ENCODE measurements at places on chromosomes 12 and 14.

- no peak for DNase-seq
These were observed 16.3 kb upstream of the EPYC start for GRCh38 chr12:91021076-91021475.

GRCh38 chr12:27552886-27553560 lies 29.0 kb downstream of the PPFIBP1 start:
- DNase-seq: no peak

- no peak for DNase-seq
These were observed 6.6 kb downstream of the SYT10 start for GRCh38 chr12:33432992-33433391.

GRCh38 chr12:27290501-27291168 lies 42.0 kb upstream of the BMAL2 start:
- no peak for DNase-seq

- DNase-seq: no peak
These were observed 16.4 kb upstream of the NUDT4 start for GRCh38 chr12:93361151-93361919.

GRCh38 chr14:65225299-65226159 lies 123.2 kb upstream of the MAX start:
- DNase-seq: no peak

DNA sequence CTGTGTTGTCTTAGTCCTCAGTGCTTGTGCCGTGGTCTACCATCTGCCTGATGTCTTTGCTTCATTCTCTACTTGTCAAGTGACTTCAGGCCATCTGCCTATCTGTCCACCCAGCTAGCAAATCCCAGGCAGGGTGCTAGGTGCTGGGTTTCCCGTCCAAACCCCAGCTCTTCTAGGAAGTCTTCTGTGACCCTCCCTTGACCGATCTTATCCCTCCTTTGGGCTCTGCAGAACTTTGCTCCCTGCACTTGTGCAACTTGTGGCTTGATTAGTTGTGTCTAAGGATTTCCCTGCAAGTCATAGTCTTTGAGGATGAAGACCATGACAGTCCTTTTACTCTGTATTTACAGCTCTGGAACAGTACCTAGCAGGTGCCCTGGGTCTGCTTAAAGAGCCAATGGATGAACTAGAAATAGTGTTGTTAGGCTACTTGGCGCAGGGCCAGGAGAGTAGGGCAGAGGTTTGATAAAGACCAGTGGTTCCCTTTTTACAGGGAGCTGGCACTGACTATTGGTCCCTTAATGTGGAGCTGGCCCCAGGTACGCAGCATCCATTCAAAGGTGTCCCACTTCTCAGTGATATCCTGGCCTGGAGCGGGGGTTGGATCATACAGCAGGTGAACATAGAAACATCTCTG lies 60.1 kb downstream of the ADCK1 start:
- no peak for DNase-seq

- no peak for DNase-seq
These were observed 4.7 kb upstream of the EPYC start for GRCh38 chr12:91009319-91009950.

GRCh38 chr12:20382117-20382516 lies 13.8 kb downstream of the PDE3A start:
- DNase-seq: no peak

GRCh38 chr14:101980700-101981099 lies 16.3 kb downstream of the DYNC1H1 start:
- DNase-seq: peak; percentile 91

GRCh38 chr14:42508209-42508946 lies 901.7 kb downstream of the LRFN5 start:
- no peak for DNase-seq

GRCh38 chr12:127650626-127651025 lies 616.3 kb upstream of the TMEM132C start:
- peak; percentile 83 for DNase-seq

- DNase-seq: no peak
These were observed 13.7 kb upstream of the PLEKHH1 start for GRCh38 chr14:67519406-67519805.

DNA sequence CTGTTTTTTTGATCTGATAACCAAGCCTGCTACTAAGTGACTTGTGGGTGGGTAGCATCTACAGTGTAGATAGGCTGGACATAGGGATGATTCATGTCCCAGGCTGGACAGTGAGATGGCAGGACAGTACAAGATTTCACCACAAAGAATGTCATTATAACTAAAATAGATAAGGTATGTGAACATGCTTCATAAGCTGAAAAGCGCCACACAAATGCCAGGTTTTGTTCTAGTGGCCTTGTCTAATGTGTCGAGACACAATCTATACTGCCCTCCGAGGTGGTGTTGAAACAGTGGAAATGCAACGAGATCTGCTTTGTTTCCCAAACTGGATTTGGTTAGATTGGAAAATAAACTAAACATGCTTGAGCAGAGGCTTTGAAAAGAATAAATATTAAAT lies 4.4 kb downstream of the LGALS3 start:
- DNase-seq: no peak

DNA sequence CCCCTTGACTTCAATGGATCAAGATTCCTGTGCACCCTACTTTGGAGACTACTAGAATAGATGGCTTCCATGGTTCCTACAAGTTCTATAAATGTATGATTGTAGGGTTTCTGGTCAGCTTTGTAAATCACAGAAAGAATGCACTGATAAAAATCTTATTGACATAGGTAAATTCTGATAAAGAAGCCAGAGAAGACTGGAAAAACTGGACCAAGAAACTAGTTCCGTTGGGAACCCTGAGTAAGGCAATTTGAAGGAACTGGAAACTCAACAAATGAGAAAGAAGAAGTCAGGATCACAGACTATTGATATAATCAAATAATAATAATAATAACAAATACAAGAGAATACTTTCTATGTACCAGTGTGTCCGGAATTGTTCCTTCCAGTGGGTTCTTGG lies 15.4 kb upstream of the MGST1 start:
- no peak for DNase-seq

- DNase-seq: no peak
These were observed at the start of gene LRP10 for GRCh38 chr14:22871224-22872032. TSS of gene LRP10 (plus strand) at chr14:22871740. CDS start at chr14:22872304, 564 bp downstream.

- no peak for DNase-seq
These were observed 201.2 kb downstream of the SYNE2 start for GRCh38 chr14:64053694-64054669.

DNA sequence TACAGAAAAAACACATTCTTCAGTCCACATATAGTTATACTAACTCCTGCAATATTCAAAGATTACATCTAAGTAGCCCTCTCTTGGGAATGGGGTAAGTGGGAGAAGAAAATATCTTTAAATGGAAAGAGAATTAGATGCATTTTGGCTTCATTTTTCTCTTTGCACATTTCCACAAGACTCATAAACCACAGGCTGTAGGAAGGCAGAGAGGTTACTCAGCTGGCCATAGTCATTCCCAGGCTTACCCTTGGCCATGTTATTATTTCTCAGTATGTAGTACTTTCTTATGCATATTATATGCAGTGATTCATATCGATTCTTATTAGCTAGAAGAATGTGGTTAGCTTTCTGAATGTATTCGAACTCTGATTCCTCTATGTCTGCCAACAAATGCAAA lies 92.2 kb downstream of the PTPRR start:
- DNase-seq: peak; percentile 42

GRCh38 chr12:18750085-18750484 lies 12.2 kb downstream of the CAPZA3 start:
- no peak for DNase-seq

GRCh38 chr14:24556756-24557155 lies 19.3 kb downstream of the CTSG start:
- DNase-seq: no peak

DNA sequence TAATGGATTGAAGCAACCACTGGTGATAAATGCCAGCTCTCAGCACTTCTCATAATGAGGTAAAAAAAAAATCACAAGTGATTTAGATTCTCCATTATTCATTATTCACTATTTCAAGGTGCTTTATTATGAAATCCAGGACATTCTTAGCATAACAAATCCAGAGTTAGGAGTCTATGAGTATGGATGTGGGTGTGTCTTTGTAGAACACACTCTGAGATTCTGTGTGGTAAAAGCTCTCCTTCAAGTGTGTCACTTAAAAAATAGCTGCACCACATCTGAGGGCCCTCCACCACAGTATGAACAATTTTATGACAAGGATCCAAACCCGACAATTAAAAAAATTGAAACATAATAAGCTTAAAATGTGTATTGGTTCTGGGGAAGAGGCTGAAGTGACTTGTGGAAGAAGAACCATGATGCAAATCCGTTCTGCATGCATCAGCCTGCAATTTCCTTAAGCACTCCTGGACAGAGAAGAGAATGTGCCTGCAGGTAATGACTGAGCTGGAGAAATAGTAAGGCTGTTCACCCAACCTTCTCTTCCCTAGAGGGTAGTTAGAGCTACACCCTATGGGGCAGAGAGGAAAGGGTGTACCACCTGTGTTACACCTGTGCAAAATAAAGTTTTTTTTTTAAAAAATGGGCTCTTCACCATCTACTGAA lies 488.5 kb upstream of the MGAT4C start:
- no peak for DNase-seq

GRCh38 chr12:106226884-106227640 lies 20.8 kb downstream of the CKAP4 start:
- DNase-seq: peak; percentile 46

GRCh38 chr12:77630344-77630743 lies 200.3 kb upstream of the NAV3 start:
- DNase-seq: no peak

DNA sequence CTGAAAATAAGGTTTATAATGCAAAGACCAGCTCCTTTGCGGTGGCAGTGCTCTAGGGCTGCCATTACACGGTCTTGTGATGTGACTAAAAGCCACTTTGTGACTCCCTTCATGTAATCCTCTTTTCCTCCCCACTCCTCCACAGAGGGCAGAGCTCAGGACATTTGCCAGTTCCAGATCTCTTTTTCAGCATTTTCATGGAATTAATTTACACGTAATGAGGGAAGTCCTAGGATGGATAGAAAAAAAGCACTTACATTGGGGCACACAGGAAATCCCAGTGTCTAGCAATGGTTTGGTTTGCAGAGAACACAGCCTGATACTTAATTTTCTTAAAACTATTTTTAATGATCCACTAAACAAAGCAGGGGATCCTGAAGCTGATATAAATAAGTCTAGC lies 17.5 kb upstream of the ATF1 start:
- no peak for DNase-seq

DNA sequence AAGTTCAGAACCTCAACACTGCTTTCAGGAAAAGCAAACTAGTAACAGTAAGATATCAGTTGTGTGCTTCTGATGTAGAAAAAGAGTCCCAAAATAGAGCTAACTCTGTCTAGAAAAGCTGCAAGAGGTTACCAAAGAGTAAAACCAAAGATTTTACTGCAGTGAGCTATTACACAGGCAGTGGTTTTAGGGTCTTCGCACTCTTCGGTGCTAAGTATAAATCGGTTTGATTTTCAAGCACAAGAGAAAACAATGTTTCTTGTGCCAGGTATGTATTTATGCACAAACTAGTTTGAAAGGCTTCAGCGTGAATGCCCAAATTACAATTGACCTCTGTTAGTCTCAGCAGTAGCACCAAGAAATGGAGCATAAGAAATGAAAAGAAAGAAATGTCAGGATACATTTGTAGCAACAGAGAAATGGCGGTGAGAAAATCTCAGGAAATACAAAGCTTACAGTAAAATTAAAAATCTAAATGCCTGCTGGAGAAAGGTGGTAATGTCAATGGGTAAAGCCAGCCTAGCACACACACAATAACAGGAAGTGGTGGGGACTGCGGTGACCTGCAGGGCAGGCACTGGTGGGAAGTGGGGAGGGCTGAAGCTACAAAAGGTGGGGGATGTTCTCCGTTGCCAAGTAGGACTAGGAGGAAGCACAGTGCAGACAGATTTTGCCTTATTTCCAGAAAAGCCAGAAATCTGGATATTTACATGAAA lies 18.0 kb upstream of the DYRK2 start:
- DNase-seq: no peak

GRCh38 chr12:51307655-51308593 lies 16.1 kb downstream of the BIN2 start:
- peak; percentile 55 for DNase-seq

DNA sequence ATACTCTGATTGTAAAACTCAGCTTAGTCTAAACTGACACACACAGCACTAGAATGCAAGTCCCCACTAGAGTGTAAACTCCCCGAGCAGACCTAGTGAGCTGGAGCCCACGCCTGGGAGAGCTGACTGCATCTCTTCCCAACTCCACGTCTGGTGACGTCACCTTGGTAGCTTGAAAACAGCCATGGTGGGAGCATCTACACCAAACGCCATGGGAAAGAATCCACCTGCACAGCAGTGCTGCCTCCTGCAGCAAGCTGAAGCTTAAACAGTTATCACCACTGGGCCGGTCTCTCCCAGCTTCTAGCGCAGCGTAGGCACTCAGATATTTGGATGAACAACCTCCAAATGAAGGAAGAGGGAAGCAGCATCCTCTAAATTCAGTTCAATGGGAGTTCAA lies 4.3 kb upstream of the PAPLN start:
- no peak for DNase-seq

DNA sequence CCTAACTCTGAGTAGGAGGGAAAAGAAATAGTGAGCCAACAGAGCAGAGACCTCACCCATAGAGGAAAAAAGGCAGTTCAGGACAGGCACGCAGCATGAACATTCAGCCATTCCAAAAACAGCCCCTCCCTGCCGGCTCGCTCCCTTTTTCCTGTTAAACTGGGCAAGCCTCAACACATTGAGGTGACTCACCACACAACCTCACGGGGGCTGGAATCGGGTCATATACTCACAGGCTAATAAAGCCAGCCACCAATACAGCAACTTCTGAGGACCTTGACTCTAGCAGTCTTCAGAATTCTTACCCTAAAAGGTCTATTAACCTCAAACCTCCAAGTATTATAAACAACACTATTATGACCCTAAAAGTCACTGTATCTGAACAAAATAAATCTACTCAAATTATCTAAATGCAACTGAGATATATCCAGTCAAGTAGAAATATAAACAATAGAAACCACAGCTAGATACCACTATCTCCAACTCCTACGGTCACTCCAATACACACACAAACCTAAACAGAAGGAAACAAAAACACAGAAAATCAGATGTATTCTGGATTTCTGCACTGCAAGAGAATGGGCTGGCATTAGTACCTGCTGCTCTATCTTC lies 6.3 kb downstream of the YBX3 start:
- DNase-seq: peak; percentile 56

Measured in fibroblast of skin of left quadriceps (primary cell).